Activated gamma-delta T cell treated with Interleukin-2 at 50 U/mL for 16 hours (primary cell): ENCODE measurements at places on chromosomes 6 and 20.

DNA sequence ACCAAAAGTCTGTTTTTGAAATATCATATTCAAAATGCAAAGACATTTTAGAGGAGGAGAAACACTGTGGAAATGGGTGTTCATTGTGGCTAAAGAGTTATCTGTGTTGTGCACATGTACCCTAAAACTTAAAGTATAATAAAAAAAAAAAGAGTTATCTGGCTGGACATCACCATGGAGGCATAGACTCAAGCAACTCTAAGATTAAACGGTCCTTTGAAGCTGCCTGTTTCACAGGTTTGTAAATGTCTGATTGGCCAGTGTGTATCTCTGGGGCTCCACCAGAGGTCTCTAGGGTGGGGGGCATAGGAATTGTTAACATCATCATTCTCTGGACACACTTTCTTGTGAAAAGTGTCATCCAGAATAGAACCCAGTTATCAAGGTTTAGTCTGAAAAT lies 39.2 kb downstream of the TSPYL4 start:
- DNase-seq: no peak

- DNase-seq: no peak
Measured at GRCh38 chr6:47165918-47166317, 123.8 kb upstream of the ADGRF1 start.

DNA sequence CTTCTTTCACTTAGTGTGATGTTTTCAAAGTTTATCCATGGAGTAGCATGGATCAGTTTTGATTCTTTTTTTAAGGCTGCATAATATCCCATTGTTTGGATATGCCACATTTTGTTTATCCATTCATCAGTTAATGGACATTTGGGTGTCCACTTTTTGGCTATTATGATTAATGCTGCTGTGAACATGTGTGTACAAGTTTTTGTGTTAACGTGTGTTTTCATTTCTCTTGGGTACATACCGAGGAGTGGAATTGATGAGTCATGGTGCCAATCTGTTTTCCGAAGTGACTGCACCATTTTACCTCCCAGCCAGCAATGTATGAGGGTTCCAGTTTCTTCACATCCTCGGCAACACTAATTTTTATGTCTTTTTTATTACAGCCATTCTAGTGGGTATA lies 78.4 kb upstream of the CCDC28A start:
- DNase-seq: no peak

- DNase-seq: no peak
Measured at GRCh38 chr6:4664911-4665310, 111.3 kb upstream of the CDYL start.

- DNase-seq: no peak
Measured at GRCh38 chr6:4778086-4778485, 1.9 kb downstream of the CDYL start.

DNA sequence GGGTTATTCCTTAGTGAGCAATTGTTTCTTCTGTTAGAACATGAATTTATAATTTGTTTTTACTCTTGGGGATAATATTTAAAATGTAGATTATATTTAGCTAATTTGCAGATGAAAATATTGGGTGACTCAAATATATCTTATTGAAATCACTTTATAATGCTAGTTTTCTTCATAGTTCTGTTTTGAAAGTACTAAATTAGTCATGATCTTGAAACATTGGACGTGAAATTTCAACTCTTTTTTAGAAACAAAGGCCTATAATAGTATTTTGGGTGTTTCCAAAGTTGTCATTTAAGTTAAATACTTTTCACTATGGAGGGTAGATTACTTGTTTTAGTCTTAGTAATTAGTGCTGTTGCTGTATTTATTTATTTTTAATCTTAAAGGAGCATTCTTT lies 250.9 kb downstream of the UTRN start:
- no peak for DNase-seq

DNA sequence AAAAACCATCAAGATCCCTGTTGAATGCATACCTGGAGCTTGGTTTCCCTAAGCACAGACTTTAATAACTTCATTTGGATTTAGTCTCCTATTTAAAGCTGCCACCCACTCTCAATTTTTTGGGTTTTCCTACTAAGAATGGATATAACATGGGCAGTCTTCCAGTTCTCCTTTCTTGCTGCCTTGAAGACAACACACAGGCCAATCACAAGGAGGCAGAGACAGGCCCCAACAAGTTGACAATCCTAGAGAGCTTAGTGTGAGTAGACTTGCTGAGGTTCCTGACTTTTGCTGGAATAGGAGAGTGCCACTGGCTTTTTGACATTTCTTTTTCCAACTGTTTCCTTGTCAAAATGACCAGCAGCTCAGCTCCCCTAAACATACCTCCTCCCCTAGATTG lies 112.3 kb upstream of the ESR1 start:
- DNase-seq: no peak

DNA sequence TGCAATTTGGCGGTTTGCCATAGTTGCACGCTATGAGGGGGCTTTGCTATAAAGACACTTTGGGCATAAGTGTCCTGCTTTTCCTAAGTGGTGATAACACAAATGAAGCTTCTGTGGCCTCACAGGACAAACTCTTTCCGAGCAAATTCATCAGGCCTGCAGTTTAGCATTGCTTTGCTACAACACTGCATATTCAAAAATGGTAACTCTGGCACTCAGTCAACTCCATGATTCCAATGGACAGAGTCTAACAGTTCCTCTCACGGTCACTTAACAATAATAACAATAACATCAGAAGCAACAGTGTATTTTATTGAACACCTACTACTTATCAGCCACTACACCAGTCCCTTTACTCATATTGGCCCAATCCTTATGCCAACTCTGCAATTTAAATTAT lies 222.5 kb downstream of the FRK start:
- no peak for DNase-seq

- no peak for DNase-seq
Measured at GRCh38 chr20:49490689-49491088, 8.2 kb upstream of the KCNB1 start.

GRCh38 chr6:108673153-108673552 lies 112.4 kb downstream of the FOXO3 start:
- DNase-seq: no peak

GRCh38 chr6:167034056-167034455 lies 34.9 kb downstream of the CEP43 start:
- DNase-seq: no peak

DNA sequence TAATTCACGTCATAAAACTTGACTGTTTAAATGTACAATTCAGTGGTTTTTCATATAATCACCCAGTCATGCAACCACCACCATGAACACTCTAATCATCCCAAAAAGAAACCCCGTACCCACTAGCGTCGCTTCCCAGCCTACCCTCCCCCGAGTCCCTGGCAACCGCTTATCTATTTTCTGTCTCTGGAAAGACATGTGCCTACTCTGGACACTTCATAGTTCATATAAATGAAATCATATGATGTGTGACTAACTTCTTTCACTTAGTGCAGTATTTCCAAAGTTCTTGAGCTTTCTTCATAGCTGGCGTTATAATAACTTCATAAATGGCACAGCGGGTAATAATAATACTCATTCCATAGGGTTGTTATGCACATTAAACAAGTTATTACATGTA lies 215.2 kb downstream of the MYLK4 start:
- DNase-seq: no peak

DNA sequence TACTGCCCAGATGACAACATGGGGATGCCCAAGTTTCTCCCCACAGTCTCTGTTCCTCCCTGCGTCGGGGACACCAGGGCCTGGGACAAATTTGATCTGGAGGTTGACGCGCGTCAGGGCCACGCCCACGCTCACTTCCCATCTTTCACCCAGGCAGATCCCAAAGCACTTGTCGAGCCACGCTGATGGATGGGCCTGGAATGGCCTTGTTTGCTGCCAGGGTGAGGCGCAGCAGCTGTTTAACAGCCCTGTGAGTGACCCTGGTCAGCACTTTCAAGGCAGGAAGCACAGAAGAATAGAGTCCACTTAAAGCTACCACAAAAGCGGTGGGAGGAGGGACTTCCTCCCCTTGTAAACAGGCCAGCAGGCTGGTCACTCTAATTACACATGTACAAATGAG lies 324.7 kb upstream of the JARID2 start:
- no peak for DNase-seq

DNA sequence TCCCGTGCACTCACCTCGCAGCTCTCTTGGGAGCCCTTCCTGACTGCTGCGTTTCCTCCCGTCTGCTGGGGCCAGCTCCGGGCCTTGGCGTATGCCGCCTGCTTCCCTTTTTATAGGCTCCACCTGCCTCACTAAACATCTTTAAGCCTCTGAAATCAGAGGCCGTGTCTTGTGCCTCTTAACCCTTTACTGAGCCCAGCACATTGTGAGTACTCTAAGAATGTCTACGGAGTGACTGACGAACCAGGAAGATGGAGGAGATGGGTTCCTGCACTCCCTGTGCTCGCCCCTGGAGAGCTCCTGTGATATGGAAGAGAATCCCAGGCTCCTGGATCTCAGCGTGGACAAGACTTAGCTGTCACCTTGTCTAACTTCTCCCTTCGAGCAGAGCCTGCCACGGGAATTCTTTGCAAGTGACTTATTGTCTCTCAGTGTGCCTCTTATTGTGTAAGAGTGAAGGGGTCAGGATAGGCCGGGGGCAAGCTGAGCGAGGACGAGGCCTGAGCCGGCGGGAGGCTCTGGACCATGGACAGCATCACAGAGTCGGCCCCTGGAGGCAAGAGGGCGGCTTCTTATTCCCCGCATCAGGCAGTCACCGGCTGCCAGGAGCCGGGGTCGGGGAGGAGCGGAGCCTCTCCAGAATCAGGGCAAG lies 70.9 kb upstream of the CCDC167 start:
- DNase-seq: no peak
